Uterus (tissue), 4 donors: ENCODE measurements at places on chromosomes 11 and 22.
A peak's percentile ranks its signal among the peaks of the same experiment; 100 is the strongest.

- DNase-seq, result no peak
These were observed 88.5 kb upstream of the CSNK2A3 start for GRCh38 chr11:11441516-11441915.

- no peak for DNase-seq
These were observed 1259.5 kb downstream of the TBC1D22A start for GRCh38 chr22:48021991-48022401.

DNA sequence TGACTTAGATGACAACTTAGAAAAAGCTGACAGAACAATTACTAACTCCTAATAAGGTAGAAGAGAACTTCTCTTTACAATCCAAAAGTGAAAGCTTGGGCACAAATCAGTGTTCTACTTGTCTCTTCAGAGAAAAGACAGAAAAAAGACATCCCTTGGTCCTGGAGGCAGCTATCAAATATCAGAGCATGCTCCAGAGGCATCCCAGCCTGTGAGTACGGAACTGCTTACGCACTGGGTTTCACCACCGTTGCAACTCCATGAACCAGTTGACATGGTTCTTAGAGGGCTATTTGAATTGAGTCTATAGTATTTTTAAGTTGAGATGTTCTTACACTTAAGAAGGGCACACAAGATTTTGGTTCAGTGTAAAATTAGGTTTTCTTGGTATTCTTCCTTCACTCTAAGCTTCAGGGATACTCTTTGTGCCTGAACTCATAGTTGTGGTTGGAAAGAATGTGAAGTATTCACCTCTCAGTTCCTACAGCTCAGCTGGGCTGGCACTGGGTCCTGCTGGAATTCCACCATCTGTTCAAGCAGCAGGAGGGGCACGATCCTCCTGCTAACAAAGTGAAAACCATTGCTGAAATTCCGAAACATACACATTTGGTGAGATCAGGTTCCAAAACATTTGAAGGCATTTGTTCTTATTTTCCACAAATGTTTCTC is 6.3 kb downstream of the AKIP1 start:
- DNase-seq, result no peak

- DNase-seq, result no peak
These were observed 25.9 kb downstream of the CAT start for GRCh38 chr11:34464591-34465051.

GRCh38 chr11:83862033-83862432 is 575.9 kb upstream of the CCDC90B start:
- DNase-seq, result no peak

DNA sequence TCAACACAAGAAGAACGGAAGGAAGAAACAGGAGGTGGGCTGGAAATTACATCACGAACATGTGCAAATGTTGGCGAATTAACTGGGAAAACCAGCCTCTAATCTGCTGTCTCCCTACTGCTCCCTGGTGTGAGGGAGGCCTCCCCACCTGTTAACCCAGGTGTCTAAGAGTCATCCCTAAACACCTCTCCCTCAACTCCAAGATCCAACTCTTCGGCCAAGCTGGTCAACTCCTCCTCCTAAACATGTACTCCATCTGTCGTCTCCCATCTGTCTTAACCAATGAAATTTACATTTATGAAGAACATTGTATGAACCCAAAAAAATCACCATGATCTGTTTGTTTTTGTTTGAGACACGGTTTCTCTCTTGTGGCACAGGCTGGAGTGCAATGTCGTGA is 154.2 kb downstream of the LARGE1 start:
- no peak for DNase-seq

GRCh38 chr11:8223513-8223900 is 40.2 kb downstream of the LMO1 start:
- no peak for DNase-seq

GRCh38 chr11:47478651-47479329 is 29.9 kb upstream of the RAPSN start:
- no peak for DNase-seq

DNA sequence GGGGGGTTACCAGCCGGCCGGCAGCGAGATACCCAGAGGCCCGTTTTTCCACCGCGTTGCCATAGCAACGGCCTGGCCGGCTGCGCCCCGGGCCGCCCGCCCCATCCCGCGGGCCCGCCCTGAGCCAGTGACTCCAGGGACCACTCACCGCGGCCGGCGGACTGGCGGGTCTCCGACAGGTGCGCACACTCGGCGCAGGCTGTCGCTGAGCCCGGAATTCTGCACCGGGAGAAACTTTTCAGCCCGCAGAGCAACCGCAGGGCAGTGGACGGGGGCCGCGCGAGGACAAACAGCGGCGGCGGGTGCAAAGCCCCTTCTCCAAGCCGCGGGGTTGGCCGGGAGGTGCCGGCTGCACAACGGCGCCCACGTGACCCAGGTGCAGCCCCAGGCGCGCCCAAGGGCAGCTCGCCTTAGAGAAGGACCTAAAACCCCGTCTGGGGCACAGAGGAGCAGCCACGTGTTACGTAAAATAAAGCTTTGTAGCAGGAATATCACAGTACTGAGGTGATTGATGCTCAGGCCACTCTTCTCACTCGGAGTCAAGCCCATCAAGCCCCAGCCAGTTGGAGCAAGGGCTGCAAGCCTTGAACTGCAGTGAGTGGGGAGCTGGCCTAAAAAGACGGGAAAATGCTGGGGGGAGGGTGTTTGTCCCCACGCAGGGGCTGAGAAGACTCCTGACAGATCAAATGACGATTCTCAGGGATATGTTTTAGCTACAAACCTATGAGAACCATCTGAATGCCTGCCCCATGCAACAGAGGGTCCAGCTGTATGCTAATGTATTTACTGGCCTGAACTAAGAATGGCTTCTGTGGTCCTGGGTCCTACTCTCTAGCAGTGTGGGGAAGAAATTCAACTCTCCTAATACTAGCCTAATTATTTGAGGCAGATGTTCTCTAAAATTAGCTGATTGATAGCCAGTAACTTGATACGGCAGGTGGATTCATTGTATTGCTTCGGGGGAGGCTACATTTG is at the start of gene STK33:
STK33 (minus strand) TSS at position 294 of the 975 bp plus-strand sequence. CDS start 119,323 bp downstream, outside the sequence.
- peak; percentile 39 for DNase-seq

DNA sequence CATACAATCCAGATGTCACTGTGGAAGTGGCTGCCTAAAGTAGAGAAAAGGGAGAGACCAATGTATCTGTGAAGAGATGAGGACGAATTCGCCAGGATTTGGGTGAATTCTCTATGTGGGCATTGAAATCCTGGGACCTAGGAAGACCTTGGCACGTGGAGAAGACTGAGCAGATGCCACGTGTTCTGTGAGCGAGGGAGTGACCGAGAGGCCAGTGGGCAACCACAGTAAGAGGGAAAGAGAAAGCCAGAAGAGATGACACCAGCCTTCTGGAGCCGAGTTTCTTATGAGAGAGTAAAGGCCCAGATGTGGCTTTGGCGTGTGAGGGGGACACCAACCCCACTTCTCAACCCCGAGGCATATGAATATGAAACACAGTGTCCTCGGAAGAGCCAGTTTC is 228.1 kb downstream of the BUD13 start:
- no peak for DNase-seq

GRCh38 chr11:23688835-23689234 is 808.0 kb upstream of the LUZP2 start:
- no peak for DNase-seq

DNA sequence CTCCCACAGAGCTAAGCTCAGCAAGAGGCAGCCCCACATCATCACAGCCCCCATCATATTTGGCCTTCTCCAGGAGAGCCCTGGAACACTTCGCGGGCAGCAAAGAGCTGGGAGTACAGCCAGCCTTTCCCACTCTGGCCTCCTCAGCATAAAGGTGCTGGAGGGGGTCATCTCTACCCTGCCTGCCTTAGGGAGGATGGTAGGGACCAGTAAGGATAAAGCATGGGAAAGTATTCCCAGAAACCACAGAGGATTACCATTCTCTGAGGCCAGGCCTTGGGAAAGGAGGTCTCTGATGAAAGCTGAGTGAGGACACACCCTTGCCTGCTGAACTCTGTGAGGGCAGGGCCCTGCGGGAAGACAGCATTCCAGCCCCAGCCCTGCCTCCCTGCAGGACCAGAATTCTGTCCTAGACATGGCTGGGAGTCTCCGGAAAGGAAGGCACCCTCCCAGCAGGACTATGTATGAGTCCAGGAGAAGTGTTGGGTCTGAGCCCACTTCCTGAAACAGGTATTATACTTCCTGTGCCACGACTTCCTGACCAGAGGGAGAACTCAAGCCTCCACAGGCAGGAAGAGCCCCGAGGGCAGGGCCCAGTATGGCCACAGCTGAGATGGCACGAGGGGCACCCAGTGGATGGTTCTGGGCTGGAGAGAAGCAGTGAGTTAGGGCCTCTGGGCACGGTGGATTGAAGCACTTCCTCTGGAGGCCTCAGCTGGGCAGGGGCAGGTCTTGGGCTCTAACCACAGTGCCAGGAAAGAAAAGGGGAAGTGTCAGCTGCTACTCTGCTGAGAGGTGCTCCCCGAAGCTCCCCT is 12.9 kb upstream of the CASTOR1 start:
- no peak for DNase-seq

DNA sequence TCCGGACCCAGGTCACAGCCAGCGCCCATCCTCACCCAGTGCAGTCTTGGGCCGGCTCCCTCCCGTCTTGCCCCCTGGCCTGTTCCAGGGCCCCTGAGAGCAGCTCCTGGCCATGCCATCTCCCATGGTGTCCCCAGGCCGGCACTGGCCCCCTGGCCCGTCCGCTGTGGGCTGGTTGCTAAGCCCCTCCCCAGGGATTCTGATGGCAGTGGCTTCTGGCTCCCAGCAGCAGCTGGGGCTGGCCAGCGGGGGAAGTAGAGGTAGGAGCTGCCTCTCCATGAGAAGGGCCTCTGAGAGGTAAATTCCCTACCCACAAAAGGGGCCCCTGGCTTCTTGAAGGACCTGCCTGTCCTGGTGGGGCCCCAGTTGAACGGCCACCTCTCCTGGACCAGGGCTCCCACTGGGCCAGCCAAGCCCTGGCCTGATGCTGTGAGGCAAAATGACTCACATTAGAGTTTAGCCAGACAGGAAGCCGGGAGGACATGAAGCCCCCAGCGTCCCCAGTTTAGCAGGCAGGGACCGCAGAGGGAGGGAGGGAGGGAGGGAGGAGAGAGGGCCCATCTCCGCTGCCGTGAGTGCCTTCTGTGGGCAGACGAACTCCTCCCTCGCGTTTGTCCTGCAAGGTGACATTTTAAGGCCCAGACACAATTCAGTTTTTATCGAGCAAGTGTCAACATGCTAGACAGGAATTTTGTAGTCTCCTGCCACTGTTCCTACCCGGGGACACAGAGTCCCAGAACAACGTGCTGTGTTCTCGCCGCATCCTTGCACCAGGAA is 32.9 kb upstream of the GAL start:
- DNase-seq, result no peak

DNA sequence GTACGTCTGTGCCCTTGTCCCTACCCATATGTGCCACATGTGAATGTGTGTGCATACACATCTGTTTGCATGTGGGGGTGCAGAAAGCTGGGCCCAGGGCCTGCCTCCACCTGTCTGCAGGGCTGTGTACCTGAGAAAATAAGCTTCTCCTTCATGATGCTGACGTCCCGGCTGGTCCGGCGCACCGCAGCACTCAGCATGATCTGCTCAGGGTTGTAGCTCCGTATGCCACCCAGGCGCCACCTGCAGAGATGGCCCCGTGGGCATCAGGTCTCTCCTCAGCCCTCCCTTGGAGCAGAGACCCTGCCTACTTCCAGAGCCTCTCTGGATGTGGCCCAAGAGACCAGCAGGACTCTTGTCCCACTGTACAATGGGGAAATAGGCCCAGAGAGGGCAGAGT is 3.8 kb upstream of the KLHL35 start:
- DNase-seq, result no peak

GRCh38 chr11:37141707-37142106 is 543.7 kb upstream of the RAG2 start:
- no peak for DNase-seq

DNA sequence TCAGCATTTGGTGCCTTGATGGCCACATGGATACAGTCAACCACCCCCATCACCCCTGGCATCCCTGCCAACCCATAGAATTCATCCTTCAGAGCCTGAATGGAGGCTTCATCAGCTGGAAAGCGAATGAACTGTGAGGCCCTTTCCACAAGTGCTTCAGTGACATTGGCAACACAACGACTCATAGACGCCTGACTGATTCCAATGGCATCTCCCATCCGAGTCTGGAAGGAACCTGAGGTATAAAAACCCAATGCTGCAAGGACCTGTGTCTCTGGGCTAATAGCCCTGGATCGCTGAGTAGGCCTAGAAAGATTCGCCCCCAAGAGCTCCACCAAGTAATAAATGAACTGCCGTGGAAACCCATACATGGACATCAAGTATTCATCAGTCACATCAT is 1.3 kb downstream of the HARBI1 start:
- no peak for DNase-seq

DNA sequence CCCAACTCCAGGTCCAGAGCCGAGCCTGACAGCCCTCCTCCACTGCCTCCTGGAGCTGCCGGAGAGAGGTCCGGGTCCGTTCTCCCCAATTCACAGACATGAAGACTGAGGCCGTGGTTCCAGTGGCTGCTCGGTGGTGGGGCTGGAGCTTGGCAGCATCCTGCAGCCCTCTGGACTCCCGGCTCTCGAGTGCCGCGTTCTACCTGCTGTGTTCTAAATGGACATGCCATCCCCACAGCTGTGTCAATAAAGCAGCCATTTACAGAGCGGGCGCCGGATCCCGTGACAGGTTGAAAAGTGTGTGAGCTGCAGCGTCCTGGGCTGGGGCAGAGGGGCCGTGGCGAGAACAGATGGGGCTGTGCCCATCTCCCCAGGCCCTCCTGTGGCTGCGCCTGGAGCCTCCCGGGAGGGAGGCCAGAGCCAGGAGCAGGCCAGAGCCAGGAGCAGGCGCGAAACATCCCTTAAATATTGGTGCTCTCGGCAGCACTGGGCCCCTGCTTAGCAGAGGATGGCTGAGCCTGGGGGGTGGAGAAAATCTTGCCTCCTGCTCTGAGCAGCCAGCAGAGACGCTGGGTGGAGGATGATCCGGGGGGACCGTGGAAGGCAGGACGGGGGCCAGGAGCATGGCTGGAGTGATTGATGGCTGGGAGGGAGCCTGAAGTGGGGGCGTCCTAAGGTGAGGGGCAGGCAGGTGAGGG is 46.2 kb downstream of the FLRT1 start:
- no peak for DNase-seq
